ENCODE measurements at places on chromosomes 6 and 20. TPM values are rescaled to one million over a fixed set of nuclear protein-coding genes. Genes with fewer than 3 reads are reported as not detected.
A peak's percentile ranks its signal among the peaks of the same experiment; 100 is the strongest.

Gene GJA10
- not detected for total RNA-seq

Gene ARG1
- 3.9 TPM for total RNA-seq

GRCh38 chr20:20241976-20242375, 125.9 kb upstream of the INSM1 start:
- H3K4me3 ChIP-seq, result no peak overlapping the region
- DNase-seq, result no peak
- H3K4me1 ChIP-seq, result no peaks in the 10 kb centered on the region
- H3K36me3 ChIP-seq, result no peaks in the 10 kb centered on the region

- no peaks in the 10 kb centered on the region for H3K4me1 ChIP-seq
- no peaks in the 10 kb centered on the region for H3K27me3 ChIP-seq
- DNase-seq, result no peak
- H3K36me3 ChIP-seq, result no peaks in the 10 kb centered on the region
Observed at GRCh38 chr6:2578767-2579166, 172.0 kb downstream of the MYLK4 start.

- no peaks in the 10 kb centered on the region for H3K36me3 ChIP-seq
- no peak for DNase-seq
- H3K27me3 ChIP-seq, result no peaks in the 10 kb centered on the region
- no peak overlapping the region for H3K4me3 ChIP-seq
Observed at GRCh38 chr6:145279993-145280392, 455.3 kb downstream of the EPM2A start.

DNA sequence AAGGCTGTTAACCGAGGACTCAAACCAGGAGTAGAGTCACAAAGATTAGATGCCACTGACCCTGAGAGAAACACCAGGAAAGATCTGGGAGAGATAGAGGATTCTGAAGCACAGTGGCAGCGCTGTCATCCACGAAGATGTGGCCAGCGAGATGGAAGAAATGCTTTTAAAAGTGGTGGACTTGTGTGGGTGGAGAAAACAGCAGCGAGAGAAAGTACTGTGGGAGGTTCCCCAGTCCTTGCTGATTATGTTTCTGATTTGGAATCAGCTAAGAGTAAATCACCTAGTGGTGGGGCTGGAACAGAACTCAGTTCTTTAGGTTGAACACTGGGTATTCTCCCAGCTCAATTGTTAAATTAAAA, 435 bp upstream of the ZNF322 start:
- H3K4me3 ChIP-seq, result peak overlapping the region; percentile 76
- peaks cover 5% of the 10 kb centered on the region for H3K36me3 ChIP-seq
- no peaks in the 10 kb centered on the region for H3K27me3 ChIP-seq
- DNase-seq, result no peak
- H3K4me1 ChIP-seq, result peaks cover 28% of the 10 kb centered on the region

DNA sequence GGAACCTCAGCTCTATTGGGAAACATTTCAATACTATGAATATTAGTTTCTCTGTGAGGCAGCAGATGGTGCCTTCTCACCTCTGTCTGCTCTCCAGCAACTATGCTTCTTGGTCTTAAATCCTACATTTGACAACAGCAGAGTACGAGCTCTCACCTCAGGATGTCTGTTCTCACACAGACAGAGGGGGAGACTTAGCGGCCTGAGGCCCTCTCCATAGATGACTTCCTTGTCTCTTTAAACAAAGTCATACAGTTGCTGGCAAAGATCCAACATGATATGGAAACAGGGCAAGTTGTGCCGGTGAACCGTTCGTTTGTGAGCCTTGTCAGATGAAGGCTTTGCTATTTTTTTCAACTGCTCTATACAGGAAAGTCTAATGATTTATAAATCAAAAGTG, 43.7 kb upstream of the GABRR1 start:
- H3K4me1 ChIP-seq, result no peaks in the 10 kb centered on the region
- H3K36me3 ChIP-seq, result no peaks in the 10 kb centered on the region
- DNase-seq, result no peak
- no peak overlapping the region for H3K4me3 ChIP-seq
- H3K27ac ChIP-seq, result no peak overlapping the region
- H3K27me3 ChIP-seq, result no peaks in the 10 kb centered on the region

GRCh38 chr20:2305946-2306345, 10.1 kb downstream of the TGM3 start:
- H3K4me1 ChIP-seq, result no peaks in the 10 kb centered on the region
- H3K4me3 ChIP-seq, result no peak overlapping the region
- DNase-seq, result no peak
- H3K27me3 ChIP-seq, result no peaks in the 10 kb centered on the region
- H3K36me3 ChIP-seq, result no peaks in the 10 kb centered on the region
